ENCODE measurements at places on chromosomes 6 and 20. TPM values are rescaled to one million over a fixed set of nuclear protein-coding genes. Genes with fewer than 3 reads are reported as not detected.

DNA sequence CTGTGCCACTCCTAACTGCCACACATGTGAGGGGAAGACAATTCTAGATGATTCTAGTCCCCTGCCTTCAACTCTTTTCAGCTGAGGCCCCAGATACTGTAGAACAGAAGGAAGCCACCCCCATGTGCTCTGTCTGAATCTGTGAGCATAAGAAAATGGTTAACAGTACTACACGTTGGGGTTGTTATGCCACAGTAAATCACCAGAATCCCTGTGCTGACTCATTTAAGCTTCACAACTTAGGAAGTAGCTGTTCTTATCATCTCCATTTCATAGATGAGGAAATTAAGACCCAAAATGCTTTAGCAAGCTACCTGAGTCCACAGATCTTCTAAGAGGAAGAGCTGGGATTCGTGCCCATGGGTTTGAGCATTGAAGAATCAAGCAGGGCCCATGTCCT is 27.4 kb upstream of the SCRT2 start:
- DNase-seq: no peak

GRCh38 chr6:14816116-14816859 is 429.6 kb upstream of the JARID2 start:
- DNase-seq: no peak

- DNase-seq: no peak
Measured at GRCh38 chr6:26544473-26544872, 6.3 kb downstream of the HMGN4 start.

- DNase-seq: peak; percentile 47
Measured at GRCh38 chr6:115945812-115946211, 114.9 kb downstream of the FRK start.

Gene MYT1
- total RNA-seq: not detected

- DNase-seq: no peak
Measured at GRCh38 chr6:141195251-141195832, 937.4 kb upstream of the GJE1 start.

- DNase-seq: no peak
Measured at GRCh38 chr20:16317445-16318362, 255.5 kb downstream of the KIF16B start.

Gene ANKRD66
- total RNA-seq: not detected

GRCh38 chr6:13915561-13916229 is 9.1 kb upstream of the RNF182 start:
- no peak for DNase-seq

DNA sequence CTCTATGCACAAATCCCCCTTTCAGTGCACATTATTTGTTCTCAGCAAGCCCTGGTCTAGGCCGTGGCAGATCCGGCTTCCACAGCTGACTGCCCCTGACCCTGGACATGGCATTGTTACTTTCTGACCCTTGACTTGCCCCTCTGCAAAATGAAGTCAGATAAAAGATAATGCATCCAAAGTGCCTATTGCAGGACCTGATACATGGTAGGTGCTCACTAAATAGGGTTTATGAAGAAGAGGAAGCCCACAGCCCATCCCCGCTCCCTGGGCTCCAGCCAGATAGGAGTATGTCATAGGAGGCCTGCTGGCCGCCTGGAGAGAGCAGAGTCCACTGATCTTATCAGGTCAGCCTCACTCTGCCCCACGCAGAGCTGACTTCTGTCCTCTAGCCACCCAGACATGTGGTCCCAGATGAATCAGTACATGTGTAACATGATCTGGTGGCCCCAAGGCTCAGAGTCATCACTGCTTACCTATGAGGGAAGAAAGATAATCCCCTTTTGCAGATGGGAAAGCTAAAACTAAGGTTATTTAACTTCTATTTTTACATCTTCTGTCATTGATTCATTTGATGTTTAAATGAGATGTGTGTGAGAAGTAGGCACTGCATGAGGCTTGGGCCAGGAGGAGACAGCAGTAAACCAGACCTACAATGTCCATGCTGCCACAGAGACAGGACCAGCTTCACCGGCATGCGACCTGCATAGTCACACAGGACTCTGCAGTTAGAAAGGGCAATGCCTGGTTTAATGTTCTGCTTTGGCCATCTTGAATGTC is 20.4 kb downstream of the MAFB start:
- DNase-seq: peak; percentile 66

Gene CRISP2
- not detected for total RNA-seq

GRCh38 chr6:39496915-39497314 is 174.4 kb upstream of the KCNK16 start:
- no peak for DNase-seq

Gene HCK
- 0.13 TPM for total RNA-seq

DNA sequence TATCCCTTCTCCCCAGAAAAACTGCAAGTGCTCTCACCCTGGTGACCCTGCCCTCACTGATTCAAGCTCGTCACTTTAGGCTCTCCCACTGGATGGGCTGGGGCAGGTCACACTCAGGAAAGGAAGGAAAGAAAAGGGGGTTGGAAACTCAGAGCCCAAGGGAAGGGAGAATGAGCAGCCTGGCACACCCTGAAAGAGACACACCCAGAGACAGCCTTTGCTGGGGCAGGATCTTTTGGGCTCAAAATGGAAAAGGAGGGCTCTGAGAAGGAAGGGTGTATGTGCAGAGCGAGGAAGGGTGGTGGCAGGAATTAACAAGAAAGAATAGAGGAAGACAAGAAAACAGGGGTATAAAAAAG is 2.5 kb downstream of the PPP1R18 start:
- no peak for DNase-seq

Gene B3GAT2
- total RNA-seq: under 0.01 TPM

- DNase-seq: no peak
Measured at GRCh38 chr6:163185744-163186143, 228.8 kb upstream of the QKI start.

- no peak for DNase-seq
Measured at GRCh38 chr6:119267126-119267905, 82.2 kb downstream of the MAN1A1 start.

DNA sequence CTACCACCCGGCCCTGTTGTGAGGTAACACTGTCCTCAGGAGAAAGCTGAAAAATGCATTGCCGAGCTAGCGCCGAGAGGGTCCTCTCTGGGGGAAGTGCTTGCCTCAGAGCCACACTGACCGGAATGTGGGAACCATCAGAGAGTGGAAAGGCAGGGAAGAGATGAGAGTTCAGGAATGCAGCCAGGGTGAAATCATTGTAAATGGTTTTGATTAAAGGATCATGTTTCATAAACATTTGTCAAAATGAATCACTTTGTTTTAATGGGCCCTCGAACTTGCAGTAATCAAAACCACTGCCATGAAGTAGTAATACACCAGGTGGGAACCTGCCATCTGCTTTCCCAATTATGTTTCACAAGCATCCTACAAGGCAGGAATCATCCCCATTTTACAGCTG is 16.9 kb upstream of the IL17F start:
- DNase-seq: peak; percentile 33

GRCh38 chr20:58824843-58825242 is 25.9 kb downstream of the GNAS-AS1 start:
- DNase-seq: no peak

DNA sequence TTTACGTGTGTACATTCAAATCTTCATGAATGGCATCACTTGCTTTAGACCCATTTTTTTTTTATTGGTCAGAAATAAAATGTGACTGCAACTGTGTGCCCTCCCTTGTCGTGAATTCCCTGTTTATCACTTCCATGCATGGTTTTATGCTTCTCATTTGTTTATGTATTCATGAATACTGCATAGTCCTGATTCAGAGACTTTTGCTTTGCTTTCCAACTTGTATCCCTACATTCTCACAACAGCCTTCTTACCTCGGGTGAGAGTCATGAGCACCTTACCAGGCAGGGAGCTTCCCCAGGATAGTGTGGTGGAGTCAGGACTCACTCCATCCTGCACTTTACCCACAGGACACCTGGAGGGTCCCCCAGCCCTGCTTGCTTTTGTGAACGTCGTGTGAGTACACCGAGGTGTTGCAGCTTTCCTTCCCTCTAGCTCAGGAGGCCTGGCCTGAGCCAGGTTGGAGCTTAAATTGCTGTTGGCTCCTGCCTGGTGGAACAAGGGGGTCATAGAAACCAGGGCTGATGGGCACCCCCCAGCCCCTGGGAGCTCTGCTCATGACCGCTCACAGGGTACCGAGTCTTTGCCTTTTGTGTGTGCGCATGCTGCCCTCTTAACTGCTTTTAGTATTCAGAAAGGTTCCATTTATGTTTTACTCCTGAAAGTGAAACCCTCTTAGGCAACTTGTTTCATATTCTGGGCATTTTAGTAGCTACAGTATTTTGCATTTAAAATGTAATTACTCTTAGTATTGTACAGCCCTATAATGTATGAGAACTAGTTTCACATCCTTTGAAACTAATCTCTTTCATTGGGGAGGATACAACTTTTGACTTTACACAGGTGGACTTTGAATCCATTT is 66.0 kb downstream of the CDS2 start:
- no peak for DNase-seq

Gene RBBP8NL
- total RNA-seq: 1.0 TPM

- DNase-seq: no peak
Measured at GRCh38 chr6:20024316-20024673, 187.1 kb downstream of the ID4 start.

DNA sequence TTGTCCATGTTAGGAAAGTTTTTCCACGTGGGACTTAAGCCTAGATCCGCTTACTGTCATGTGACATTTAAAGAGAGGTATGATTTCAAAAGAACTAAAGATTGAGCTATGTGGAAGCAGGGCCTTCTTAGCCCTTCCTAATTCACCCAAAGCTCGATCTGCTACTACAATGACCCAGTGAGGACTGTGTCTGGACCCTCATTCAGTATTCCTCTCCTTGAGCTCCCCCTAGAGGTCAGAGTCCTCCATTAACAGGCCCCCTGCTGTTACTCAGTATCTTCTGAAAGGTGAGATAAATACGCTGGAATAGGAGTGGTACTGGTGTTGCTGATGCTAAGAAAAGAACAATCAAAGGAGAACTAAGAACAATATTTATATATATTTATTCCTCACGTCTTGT is 414.0 kb downstream of the GJA1 start:
- DNase-seq: peak; percentile 64

DNA sequence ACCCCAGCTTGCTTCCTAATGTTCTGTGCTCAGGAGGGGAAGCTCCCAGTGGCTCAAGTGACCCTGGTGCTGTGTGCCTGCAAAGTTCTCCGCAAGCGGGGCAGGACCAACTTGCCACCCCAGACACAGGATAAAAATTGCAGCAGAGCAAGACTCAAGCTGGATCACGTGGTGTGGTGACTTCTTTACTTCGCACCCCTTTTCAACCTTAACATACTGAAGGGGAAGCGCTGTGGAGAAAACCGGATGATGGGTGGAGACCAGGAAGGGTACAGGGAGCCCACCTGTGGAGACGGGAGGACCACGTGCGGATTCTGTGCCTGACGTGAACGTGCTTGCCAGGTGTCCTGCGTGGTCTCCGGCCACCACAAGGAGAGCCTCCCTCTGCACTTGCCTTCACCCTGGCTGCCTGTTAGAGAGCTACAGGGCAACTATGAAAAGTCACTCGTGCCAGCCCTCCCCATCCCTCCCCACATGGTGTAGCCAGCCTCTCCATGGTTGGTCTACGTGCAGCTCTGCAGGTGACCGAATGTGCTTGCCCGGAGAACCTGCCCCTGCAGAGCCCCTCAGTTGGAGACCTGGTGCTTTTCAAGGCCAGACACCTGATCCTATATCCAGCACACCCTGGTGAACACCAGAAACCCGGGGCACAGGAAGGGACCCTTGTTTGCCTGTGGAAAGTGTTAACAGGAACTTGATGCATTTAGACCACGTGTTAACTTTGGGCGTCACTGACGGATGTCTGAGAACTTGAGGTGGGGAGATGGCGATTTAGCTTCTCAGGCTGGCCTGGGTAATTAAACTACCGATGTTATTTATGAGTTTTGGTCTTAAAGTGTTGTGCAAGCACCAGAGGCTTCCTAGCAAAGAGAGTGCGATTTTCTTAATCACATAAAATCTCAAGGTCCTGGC is 23.9 kb upstream of the DACT2 start:
- no peak for DNase-seq

DNA sequence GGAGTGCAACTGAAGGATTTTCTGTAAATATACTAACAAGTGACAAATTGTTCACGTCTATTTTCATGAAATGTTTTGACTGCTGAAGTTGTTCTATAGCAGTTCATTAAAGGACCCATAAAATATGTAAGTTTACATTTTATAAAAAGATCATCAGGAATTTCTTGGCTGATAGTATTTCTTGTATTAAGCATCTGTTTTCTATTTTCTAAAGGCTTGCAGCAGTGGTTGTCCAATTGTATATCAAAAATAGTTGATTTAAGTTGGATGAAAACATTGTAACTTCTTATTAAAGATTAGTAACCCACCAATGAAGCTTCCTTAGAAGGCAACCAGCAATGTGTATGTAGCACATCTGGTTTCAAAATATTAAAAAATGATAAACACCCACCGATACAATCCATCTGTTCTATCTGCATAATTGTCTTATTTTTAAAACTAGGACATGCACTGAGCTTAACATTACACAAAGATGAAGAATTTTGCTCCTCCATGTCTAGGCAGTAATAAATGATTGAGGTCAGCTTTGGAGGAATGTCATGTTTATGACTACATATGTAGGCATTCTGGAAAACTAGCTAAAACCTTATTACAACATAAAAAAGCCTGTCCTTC is 301.3 kb upstream of the TCF21 start:
- peak; percentile 8 for DNase-seq

GRCh38 chr6:53151676-53152075 is 3.0 kb upstream of the GCM1 start:
- DNase-seq: no peak

- DNase-seq: no peak
Measured at GRCh38 chr6:168674595-168674994, 233.6 kb downstream of the SMOC2 start.

DNA sequence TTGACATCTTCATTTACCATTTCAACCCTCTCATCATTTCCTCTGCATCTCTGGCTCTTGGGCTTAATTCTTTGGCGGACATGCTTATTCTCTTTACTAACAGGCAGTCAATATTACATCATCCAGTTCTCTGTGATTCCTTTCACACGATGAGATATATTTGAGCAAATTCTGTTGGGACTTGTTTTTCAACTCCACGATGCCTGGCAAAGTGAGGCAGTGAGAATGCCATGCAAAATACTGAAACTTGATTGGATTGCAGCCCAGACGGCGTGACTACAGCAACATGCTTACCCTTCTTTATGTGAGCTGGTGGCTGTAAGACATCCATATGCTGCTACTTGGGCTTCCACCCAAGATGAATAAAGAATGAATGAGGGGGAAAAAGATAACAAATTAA is 101.7 kb upstream of the SPACA1 start:
- DNase-seq: peak; percentile 100

DNA sequence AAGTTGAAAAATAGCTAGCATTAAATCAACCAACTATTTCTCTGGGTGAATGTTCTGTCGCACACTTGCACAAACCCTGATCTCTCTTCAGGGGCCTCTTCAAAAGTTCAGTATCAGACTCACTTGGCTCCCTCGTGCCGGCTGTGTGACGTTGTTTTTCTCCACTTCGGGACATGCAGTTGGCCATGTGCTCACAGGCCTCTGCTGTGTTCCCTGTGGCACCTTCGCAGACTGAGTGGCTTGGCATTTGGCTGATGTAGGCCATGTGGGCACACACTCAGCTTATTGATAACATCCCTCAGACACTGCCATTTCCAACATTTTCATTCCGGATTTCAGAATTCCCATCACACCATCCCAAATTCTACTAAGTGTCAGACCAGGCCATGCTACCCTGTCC is 49.3 kb downstream of the PACRG start:
- DNase-seq: no peak
